ENCODE measurements at places on chromosomes 11 and 22.

GRCh38 chr11:8392886-8393285 lies 129.2 kb upstream of the LMO1 start:
- DNase-seq: no peak

DNA sequence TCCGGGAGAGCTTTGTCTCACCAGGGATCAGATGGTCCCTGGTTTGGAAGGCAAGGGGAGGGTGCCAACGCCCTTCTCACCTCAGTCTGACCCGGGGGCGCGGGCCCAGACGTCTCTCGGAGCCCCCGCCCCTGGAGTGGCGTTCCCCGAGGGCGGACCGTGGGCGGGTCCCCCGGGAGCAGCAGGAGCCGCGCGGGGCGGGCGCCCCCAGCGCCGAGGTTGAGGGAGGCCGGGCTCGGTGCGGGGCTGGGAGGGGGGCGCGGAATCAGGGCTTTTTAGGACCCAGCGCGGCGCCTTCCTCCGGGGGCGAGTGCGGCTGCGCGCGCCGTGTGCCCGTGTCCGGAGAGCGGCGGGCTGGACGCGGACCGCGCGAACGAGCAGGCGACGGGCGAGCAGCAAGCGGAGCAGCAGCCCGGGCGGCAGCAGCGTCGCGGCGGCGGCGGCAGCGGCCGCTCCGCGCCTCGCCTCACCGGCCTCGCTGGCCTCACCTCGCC lies at the start of gene KCNC1:
KCNC1 (plus strand) TSS at position 364 of the 494 bp plus-strand sequence. CDS start 1,222 bp downstream, outside the sequence.
- DNase-seq: no peak

GRCh38 chr11:120744016-120744994 lies 232.8 kb downstream of the GRIK4 start:
- DNase-seq: no peak

GRCh38 chr22:48827268-48827846 lies 1000.3 kb downstream of the BRD1 start:
- DNase-seq: no peak

DNA sequence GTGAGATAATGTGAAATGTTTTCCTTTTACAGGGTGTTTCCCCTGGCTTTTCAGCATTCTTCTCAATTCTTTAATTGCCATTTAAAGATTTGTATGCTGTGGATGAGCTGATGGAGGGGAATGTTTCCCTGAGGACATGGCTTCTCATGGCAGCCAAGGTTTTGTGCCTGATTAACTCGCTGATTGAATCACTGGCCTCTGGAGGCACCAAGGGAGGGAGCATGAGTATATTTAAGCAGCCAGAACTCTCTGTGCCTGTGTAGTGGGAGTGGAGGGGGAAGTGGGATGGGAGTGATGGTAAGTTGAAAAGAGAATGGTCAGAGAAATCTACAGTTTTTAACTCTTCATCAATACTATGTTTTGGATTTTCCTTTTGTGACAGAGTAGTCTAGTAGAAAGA lies 88.7 kb downstream of the STIM1 start:
- DNase-seq: no peak
